ENCODE measurements at places on chromosomes 5 and 9. TPM values are rescaled to one million over a fixed set of nuclear protein-coding genes. Genes with fewer than 3 reads are reported as not detected.

DNA sequence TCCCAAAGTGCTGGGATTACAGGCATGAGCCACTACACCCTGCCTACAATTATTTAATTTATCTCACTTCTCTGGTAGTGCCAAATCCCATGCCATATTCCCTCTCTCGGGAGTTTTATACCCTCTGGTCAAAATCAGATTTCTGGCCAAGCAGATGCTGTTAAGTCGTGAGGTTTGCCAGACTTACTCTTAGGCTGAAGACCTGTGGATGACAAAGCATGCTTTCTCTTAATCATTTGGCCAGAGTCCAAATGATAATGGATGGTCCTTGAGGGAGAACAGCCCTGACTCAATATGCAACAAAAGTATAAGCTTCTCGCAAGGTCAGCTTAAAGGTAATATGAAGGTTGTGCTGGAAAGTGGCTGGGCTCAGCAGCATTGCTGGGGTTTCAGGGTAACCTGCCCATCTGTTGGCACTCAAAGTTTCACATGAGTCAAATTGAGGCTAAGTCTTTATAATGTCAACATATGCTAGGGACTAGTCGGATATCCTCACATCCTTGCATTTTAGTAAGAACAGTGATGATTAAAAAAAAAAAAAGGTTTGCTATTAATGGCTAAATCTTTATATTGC lies 280.1 kb downstream of the KIF4B start:
- no peak for DNase-seq

DNA sequence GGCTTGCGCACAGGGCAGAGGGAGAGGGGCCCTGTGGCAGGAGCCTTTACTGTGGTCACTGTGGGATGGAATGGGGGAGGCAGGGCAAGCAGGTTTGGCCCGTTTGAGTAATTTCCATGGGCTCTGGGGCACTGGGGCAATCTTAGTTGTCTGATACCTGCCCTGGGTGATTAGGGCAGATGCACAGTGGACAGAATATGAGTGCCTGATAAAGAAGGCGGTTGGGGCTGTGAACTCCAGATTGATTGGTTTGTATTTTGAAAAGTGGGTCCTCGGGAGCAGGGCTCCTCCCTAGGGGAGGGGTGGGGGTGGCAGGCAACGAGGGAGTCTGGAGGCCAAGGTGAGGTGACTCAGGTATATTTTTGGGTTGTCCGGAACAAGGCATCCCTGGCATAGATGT lies 247.5 kb downstream of the NSG2 start:
- DNase-seq, result no peak

- no peak for DNase-seq
These were observed 109.5 kb downstream of the GADD45G start for GRCh38 chr9:89714321-89714720.

Gene GPR150
- not detected for total RNA-seq

Gene CNTFR
- 5.6 TPM for total RNA-seq

- DNase-seq, result no peak
These were observed 106.6 kb downstream of the PALM2AKAP2 start for GRCh38 chr9:109886617-109887016.

DNA sequence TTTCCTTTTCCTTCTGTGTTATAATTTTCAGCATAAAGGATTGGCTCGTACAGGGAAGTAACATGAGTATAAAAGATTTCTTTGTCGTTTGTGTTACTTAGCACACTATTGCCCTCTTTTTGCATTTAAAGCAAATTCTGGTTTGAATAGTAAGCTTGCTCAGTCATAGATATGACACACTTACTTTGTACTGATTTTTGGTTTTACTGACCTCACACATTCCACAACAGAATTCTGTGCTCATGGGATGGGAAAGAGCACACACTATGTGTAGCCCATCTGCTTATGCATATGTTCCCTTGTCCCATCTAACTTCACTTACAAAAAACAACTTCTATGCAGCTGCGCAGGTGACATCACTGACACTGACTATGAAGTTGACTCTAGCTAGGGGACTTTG lies 111.9 kb upstream of the MTAP start:
- DNase-seq, result no peak

Gene DAB2IP
- total RNA-seq, result 16.8 TPM

- no peak for DNase-seq
These were observed 11.3 kb downstream of the NIM1K start for GRCh38 chr5:43203373-43203772.

Gene HSPB3
- total RNA-seq, result 12.4 TPM

GRCh38 chr5:177304392-177305119 lies 957 bp downstream of the PRELID1 start:
- DNase-seq, result no peak

GRCh38 chr5:154523709-154524108 lies 45.7 kb upstream of the HAND1 start:
- peak; percentile 45 for DNase-seq

Gene ODF2
- total RNA-seq, result 27.5 TPM

Gene STING1
- 20.0 TPM for total RNA-seq

DNA sequence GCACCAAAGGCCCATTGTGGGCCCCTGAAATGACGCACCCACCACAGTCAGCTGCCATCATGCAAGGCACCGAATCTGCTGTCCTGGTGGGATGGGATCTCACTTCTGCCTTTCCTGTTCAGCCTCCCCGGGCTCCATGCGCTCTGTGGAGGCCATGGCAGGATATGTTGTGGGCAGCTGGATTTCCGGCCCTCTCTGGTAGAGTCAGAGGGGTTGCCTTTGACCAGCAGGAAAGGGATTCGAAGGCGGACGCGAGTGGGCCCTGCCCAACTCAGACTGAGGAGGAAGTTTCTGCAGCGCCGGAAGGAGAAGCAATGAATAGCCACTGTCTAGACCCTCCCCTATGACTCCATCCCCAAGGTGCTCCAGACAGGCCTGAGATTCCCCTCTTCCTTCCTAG lies 35.5 kb downstream of the GADD45G start:
- no peak for DNase-seq

Gene IL4
- total RNA-seq, result not detected

GRCh38 chr5:135839566-135839965 lies 5.1 kb downstream of the SLC25A48 start:
- DNase-seq, result no peak

DNA sequence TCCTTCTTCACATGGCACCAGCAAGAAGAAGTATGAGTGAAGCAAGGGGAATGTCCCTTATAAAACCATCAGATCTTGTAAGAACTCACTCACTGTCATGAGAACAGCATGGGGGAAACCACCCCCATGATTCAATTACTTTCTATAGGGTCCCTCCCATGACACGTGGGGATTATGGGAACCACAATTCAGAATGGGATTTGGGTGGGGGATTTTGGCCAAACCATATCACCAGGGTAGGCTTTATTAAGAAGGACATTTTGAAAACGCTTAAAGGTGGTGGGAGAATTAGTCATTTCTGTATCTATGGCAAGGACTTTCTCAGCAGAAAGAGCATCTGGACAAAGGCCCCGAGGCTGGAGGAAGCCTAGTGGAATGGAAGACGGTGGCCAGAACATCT lies 100.2 kb upstream of the ADAMTS16 start:
- no peak for DNase-seq

DNA sequence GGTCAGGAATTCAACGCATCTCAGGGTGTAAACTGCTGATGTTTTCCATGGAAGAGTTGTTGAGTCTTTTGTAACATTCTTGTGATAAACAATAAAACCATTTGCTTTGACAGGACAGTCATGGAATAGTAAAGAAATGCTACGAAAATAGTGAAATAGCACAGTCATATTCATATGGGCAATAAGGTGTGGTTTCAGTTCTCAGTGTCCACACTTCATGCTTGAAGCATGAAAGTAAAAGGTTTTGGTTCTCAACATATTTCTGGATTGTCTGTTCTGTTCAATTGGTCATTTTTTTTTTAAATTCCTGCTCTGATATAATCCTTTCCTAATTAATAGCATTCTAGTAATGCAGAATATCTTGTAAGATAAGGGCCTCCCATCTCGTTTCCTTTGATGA lies 467.6 kb upstream of the ZNF608 start:
- no peak for DNase-seq

DNA sequence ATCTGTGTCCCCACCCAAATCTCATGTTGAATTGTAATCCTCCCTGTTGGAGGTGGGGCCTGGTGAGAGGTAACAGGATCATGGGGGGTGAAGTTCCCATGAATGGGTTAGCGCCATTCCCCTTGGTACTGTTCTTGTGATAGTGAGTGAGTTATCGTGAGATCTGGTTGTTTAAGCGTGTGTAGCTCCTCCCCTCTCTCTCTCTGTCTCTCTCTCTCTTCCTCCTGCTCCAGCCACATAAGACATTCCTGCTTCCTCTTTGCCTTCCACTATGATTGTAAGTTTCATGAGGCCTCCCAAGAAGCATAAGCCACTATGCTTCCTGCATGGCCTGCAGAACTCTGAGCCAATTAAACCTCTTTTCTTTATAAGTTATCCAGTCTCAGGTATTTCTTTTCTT lies 28.8 kb downstream of the C5orf15 start:
- DNase-seq, result no peak

- DNase-seq, result no peak
These were observed 243.8 kb downstream of the CEMIP2 start for GRCh38 chr9:71524516-71524915.

- DNase-seq, result no peak
These were observed 18.1 kb downstream of the MYMK start for GRCh38 chr9:133506653-133507038.

- DNase-seq, result no peak
These were observed 35.6 kb downstream of the GLRX start for GRCh38 chr5:95786821-95787418.

- DNase-seq, result no peak
These were observed 43.4 kb downstream of the LRRTM2 start for GRCh38 chr5:138831703-138832102.
